ENCODE measurements at places on chromosomes 16 and 17.

DNA sequence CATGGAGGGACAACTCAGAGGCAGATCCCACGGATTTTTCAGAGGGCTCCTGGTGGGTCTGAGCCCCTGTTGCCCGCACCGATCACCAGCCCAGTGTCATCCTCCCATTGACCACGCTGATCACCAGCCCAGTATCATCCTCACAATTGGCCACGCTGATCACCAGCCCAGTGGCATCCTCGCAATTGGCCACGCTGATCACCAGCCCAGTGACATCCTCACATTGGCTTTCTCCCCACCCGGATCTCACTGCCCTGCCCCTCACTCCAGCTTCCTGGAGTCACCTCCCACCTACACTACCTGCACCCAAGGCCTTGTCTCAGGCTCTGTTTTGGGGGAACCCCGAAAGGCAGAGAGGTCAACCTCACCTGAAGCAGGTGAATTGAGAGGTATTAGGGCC, 358.2 kb upstream of the TNRC6C start:
- no peak for DNase-seq

GRCh38 chr17:47368262-47368661, 44.5 kb downstream of the EFCAB13 start:
- DNase-seq, result no peak

DNA sequence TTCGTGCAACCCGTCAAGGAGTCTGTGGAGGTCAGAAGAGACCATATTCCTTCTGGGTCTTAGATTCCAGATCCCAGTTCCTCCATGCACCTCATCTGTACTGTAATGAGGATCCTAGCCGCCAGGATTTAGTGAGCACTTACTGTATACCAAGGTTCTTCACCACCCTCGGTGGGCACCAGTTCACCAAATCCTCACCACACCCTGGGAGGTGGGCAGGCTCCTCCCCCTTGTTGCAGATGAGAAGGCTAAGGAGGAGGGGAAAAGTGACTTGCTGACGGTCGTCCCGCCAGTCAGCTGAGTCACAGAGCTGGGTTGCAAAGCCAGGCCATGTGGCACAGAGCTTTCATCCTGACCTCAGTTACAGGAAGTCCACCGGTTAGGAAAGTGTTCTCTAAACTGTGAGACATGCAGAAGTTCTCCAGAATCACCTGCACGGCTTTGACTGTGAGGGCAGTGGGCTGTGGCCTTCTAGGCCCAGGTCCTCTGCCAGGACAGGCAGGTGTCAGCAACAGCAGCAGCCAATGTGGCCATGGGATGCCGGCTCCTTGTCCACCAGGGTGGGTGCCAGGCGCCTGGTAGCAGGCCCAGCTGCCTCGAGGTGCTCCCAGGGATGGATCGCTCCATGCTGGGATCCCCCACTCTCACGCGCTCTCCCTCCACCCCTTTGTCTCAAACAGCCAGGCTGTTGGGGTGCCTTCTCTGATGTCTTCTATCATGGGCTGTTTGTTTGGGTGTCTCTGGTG, 240.3 kb upstream of the GSE1 start:
- no peak for DNase-seq

GRCh38 chr16:50767197-50767596, 25.3 kb downstream of the CYLD start:
- no peak for DNase-seq
